Activated naive CD4-positive, alpha-beta T cell treated with anti-CD3 and anti-CD28 coated beads for 36 hours (primary cell): ENCODE measurements at places on chromosomes 12 and 14. TPM values are rescaled to one million over a fixed set of nuclear protein-coding genes. Genes with fewer than 3 reads are reported as not detected.

PGF gene
- total RNA-seq = 0.10 TPM

TRAFD1 gene
- total RNA-seq = 55.7 TPM

PLEKHD1 gene
- not detected for total RNA-seq

GZMB gene
- total RNA-seq = 811 TPM

GRCh38 chr14:37369425-37369824 is 171.7 kb downstream of the MIPOL1 start:
- no peaks in the 10 kb centered on the region for H3K36me3 ChIP-seq
- no peak overlapping the region for H3K4me3 ChIP-seq
- no peaks in the 10 kb centered on the region for H3K27me3 ChIP-seq
- H3K4me1 ChIP-seq = no peaks in the 10 kb centered on the region

DNA sequence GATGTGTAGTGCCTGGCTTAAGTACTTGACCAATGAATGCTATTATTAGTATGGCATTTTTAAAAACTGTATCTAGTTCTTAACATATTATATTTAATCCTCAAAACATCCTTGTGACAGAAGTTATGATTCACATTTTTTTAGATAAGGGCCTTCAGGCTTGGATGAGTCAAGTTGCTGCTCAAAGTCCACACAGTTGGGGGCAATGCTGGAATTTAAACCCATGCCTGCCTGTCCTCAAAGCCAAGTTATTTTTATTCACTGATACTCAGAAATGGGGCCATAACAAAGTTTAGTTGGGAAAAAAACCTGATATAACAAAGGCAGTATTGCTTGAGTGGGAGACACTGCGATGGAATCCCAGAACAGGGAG is 50.6 kb downstream of the RFX4 start:
- H3K27me3 ChIP-seq = no peaks in the 10 kb centered on the region
- H3K4me1 ChIP-seq = no peaks in the 10 kb centered on the region
- H3K27ac ChIP-seq = no peak overlapping the region
- no peak overlapping the region for H3K4me3 ChIP-seq

GRCh38 chr14:99042381-99043266 is 229.4 kb downstream of the BCL11B start:
- DNase-seq = no peak
- no peak overlapping the region for H3K4me3 ChIP-seq
- no peaks in the 10 kb centered on the region for H3K27me3 ChIP-seq

- no peak overlapping the region for H3K27ac ChIP-seq
- no peak for DNase-seq
- H3K4me3 ChIP-seq = no peak overlapping the region
Observed at GRCh38 chr14:69753860-69754259, 13.1 kb upstream of the SRSF5 start.

- H3K4me1 ChIP-seq = peaks cover 21% of the 10 kb centered on the region
- no peaks in the 10 kb centered on the region for H3K36me3 ChIP-seq
- no peak within 1 kb of the TSS for H3K27ac ChIP-seq
- H3K27me3 ChIP-seq = no peaks in the 10 kb centered on the region
Observed at GRCh38 chr12:64390275-64390851, at the start of gene C12orf56. TSS of gene C12orf56 (minus strand) at chr12:64390758. CDS start at chr12:64390565, 193 bp downstream.

DNA sequence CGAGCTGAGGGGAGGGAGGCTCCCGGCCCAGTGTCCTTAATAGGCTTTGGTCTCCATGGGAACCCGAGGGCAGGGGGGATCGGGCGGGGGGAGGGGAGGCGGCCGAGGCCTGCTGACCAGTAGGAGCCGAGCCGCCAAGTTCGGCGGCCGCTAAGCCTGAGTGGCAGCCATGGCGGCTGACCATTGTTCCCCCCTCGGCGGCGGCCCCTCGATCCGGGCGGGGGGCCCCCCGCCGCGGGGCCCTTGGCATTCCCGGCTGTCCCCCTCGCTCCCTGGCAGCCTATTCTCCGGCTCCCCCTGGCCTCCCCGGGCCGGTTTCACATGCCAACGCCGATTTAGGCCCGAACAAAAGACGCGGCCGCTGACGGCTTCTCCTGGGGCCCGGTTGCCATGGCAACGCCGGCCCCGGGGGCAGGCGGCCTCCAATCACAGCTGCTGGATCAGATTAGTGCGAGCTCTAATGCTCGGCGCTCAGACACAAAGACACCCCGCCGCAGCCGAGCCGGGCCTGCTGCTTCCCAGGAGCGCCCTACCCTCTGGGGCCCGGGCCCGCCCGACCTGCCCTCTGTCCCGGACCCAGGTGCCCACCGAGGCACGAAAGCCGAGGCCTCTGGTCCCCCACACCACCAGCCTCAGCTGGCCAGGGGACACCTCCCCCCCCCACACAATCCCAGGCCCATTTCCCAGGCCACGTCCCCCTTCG is 7.3 kb downstream of the MSI1 start:
- no peak for DNase-seq
- H3K36me3 ChIP-seq = no peaks in the 10 kb centered on the region
- H3K27ac ChIP-seq = no peak overlapping the region
- H3K4me3 ChIP-seq = no peak overlapping the region
- peaks cover 2% of the 10 kb centered on the region for H3K4me1 ChIP-seq
- peaks cover 52% of the 10 kb centered on the region for H3K27me3 ChIP-seq

GRCh38 chr12:65892841-65893251 is 68.6 kb downstream of the HMGA2 start:
- peaks cover 13% of the 10 kb centered on the region for H3K27me3 ChIP-seq
- H3K4me1 ChIP-seq = no peaks in the 10 kb centered on the region
- DNase-seq = peak; percentile 7
- no peak overlapping the region for H3K27ac ChIP-seq

GRCh38 chr12:51217968-51218606 is at the start of gene POU6F1:
TSS of gene POU6F1 (minus strand) at chr12:51218062. CDS start at chr12:51206836, 11,226 bp downstream.
- H3K27me3 ChIP-seq = no peaks in the 10 kb centered on the region
- peak within 1 kb of the TSS; percentile 75 for H3K4me3 ChIP-seq
- peak within 1 kb of the TSS; percentile 84 for H3K27ac ChIP-seq
- peaks cover 15% of the 10 kb centered on the region for H3K4me1 ChIP-seq
- H3K36me3 ChIP-seq = no peaks in the 10 kb centered on the region
- DNase-seq = peak; percentile 72

GRCh38 chr14:34890937-34891336 is 15.8 kb upstream of the BAZ1A start:
- no peak overlapping the region for H3K27ac ChIP-seq
- H3K27me3 ChIP-seq = no peaks in the 10 kb centered on the region
- no peak overlapping the region for H3K4me3 ChIP-seq
- DNase-seq = no peak
- H3K36me3 ChIP-seq = no peaks in the 10 kb centered on the region

DNA sequence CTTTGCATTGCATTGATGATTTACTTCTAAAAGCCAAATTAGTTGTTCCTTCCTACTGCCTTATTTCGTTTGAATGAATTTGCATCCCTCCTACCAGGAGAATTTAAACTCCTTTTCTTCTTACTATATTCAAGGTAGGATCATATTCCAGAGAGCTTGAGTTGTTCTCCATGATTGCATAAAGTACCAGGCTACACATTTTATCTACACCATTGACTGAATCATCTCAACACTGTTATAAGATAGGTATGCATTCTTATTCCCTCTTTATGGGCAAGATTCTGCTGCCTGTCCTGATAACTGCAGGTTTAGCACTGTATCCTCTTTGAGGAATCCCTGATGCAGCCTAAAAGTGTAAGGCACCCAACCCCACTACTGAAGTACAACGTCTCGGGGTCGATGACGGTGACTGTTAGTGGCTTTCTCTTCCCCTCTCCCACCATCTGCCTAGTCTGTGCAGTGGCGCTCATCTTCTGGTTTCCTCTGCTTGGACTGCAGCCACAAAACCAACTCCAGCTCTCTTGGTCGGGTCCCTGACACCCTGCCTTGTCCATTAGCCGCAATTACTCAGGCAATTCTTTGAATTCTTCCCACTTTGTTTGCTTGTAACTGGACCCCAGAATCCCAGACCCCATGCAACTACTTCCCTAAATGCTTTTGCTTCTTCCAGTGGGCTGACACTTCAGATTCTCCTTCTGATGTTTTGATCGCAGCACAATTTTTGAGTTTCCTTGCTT is 44.4 kb upstream of the STXBP6 start:
- H3K4me1 ChIP-seq = no peaks in the 10 kb centered on the region
- H3K4me3 ChIP-seq = no peak overlapping the region
- H3K27ac ChIP-seq = no peak overlapping the region

GRCh38 chr14:92472860-92473259 is 40.7 kb upstream of the RIN3 start:
- peaks cover 10% of the 10 kb centered on the region for H3K4me1 ChIP-seq
- no peaks in the 10 kb centered on the region for H3K27me3 ChIP-seq
